ENCODE measurements at places on chromosomes 1 and 21. TPM values are rescaled to one million over a fixed set of nuclear protein-coding genes. Genes with fewer than 3 reads are reported as not detected.

DNA sequence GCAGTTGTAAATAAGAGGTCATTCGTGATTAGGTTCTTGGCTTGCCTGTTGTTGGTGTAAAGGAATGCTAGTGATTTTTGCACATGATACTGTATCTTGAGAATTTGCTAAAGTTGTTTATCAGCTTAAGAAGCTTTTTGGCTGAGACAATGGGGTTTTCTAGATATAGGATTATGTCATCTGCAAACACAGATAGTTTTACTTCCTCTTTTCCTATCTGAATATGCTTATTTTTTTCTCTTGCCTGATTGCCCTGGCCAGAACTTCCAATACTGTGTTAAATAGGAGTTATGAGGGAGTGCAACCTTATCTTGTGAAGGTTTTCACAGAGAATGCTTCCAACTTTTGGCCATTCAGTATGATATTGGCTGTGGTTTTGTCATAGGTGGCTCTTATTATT lies 576.1 kb upstream of the RGS18 start:
- DNase-seq, result no peak

GRCh38 chr1:94986783-94987182 lies 59.9 kb upstream of the CNN3 start:
- no peak for DNase-seq

DNA sequence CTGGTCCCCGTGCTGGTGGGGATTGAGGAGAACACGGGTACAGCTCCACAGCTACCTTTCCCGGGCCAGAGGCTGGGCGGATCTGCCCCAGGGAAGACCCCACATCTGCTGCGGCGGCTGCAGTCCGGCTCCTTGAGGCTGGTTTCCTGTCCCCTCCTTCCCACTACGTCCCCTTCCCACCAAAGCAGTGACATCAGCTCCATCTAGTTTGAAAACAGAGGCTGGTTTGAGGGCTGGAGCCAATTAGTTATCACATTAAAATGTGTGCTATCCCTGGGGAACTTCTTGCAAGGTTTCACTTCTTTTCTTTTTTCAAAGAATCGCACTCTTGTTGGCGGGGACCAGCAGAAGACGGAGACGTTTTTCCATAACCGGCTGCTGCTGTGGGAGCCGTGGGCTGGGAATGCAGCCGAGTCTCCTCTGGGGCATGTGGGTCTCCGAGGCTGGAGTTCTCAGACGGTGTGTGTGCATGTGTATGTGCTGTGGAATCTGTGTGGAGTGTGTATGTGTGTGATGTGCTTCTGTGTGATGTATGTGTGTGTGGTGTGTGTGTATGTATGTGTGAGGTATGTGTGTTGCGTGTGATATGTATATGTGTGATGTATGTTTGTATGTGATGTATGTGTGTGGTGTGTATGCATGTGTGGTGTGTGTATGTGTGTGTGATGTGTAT lies 8.9 kb upstream of the PCBP3 start:
- DNase-seq, result no peak

DNA sequence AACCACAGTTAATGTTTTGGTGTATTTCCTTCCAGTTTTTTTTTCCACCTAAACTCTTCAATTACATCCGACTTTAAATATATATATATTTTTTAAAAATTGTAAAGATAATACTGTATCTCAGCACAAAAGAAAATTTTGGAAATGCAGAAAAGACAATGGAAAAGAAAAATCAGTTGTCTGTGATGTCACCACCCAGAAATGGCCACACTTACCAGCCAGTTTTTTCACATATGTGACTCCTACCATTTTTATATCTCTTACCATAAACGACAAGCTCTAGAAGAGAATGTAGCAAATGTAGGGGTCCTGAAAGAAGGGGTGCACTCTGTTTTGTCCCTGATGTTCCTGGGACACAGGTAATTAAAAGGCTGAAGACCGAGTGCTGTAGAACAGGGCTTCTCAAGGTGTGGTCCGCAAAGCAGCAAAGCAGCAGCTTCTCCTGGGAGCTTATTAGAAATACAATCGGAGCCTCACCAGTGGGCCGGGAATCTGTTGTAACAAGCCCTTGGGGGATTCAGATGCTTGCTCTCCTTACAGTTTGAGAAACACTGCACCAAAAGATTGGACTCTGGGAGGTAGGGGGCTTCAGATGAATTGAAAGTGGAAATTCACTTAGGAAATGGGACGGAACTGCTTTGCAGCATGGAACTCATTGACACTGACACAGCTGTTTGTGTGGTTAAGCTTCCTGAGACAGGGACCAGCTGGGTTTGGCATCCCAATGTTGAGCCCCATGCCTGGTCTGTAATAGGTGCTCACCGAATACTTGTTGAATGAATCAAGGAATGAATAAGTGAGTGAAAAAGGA lies 44.1 kb downstream of the ALPL start:
- DNase-seq, result no peak

DNA sequence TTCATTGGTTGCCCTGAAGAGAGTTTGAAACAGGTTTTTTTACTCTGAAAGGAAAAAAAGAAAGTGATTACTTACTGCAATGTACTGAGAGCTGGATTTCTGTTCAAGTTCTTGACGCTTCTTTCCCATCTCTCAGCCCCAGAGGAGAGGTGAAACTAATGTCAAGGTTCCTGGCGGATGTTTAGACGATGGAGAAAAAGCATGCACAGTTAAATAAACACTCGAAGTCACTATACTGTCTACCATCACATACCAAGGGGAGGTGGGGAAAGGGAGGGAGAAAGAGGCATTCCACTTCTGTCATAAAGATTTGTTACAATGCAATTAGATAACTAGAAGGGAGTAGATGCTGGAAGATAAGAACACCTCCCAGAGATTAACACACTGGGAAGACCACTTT lies 177.0 kb upstream of the TNR start:
- DNase-seq, result no peak

DNA sequence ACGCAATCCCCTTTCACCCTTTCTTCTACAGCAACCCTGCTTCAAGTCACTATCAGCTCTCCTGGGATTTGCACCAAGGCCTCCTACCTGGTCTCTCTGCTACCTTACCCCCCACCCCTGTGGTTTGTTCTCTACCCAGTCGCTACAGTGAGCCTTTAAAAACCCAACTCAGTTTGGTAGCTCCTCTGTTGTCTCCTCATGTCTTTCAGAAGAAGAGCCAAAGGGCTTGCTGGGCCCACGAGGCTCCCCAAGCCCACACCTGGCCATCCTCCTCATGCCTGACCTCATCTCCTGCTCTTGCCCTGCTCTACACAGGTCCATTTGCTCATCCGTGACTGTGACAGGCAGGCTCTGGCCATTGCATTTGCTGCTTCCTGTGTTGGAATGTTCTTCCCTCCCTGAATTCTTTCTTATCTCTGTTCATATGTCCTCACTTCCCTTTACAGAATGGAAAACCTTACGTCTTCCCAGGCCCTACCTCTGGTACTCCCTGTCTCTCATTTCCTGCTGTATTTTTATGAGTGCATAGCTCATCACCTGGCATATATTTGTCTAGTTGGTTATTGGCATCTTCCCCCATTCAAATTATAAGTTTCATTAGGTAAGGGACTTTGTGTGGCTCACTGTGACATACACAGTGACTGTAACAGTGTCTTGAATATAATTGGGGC lies 3.3 kb downstream of the RGS16 start:
- no peak for DNase-seq

- DNase-seq, result no peak
Observed at GRCh38 chr1:118337346-118337745, 152.3 kb upstream of the SPAG17 start.

- peak; percentile 61 for DNase-seq
Observed at GRCh38 chr1:206912445-206913095, 9.2 kb downstream of the FCMR start.

DNA sequence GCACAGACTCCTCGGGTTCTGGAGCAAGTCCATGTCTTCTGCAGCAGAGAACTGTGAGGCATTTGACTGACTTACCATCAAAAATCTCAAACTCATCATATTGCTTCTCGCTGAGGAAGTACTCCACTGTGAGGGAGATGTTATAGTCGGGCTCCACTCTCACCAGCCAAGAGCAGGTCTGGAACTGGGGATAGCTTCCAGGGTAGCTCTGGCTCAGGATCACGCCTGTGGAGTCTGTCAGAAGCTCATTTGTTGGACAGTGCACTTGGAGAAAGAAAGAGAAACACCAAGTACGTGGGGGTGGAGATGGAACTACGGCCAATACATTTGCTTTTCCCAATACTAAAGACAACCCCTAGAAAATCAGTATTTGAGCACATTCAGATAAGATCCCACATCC lies 111.1 kb downstream of the ZSCAN20 start:
- no peak for DNase-seq

TMEM81 gene
- 3.9 TPM for polyA plus RNA-seq

MTOR gene
- polyA plus RNA-seq, result 41.6 TPM

PTGFRN gene
- 59.2 TPM for polyA plus RNA-seq

RORC gene
- 1.3 TPM for polyA plus RNA-seq

EXTL1 gene
- polyA plus RNA-seq, result 1.3 TPM
